ENCODE measurements at places on chromosomes 2 and 18.

GRCh38 chr2:66575625-66576310 lies 140.8 kb downstream of the MEIS1 start:
- DNase-seq = peak; percentile 39

- DNase-seq = no peak
Measured at GRCh38 chr2:239292959-239293774, 107.7 kb downstream of the HDAC4 start.

- DNase-seq = no peak
Measured at GRCh38 chr2:10584843-10585475, 104.8 kb downstream of the NOL10 start.

GRCh38 chr2:52956118-52956517 lies 811.5 kb upstream of the CHAC2 start:
- DNase-seq = no peak

DNA sequence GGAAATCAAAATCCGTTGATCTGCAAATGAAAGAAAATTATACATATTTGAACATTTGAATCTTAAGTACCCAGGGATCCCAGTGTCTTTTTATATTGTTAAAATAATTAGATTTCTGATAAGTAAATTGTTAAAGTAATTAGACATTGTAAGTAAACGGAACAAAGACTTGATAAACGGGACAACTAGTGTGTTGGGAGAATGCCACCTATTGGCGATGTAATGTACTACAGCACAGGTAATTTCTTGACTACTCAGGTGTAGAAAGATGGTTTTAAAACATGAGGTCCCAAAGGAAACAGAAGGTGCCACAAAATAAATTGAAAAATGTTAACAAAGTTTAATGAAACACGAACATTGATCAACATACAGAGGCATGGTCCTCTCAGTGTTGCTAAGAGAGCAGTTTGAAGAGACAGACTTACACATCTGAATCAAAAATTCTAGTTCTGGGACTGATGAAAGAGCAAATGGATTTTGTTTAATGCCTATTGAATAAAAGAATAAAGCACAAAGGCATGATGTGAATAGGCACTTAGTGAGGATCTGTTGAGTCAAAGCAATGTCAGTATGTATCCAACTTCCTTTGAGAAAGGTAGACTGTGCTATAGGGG lies 103.4 kb upstream of the RASGRP3 start:
- DNase-seq = peak; percentile 47

DNA sequence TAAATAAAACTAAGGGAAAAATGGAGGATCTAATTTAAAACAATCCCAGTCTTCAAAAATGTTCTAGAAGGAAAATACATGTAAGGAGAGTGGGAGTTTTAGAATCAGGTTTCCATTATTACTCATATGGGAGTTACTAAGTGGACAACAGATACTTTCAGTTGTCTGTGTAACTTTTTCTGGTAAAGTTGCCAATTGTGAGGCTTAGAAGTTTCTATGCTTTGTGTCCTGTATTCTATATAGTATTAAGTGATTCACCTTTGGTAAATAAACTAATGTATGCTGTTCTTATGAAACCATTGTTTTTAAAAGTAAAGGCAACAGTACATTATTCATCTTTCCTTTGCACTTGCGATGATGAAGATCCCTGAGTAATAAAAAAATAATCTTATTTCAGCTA lies 274.9 kb downstream of the NR4A2 start:
- DNase-seq = no peak

DNA sequence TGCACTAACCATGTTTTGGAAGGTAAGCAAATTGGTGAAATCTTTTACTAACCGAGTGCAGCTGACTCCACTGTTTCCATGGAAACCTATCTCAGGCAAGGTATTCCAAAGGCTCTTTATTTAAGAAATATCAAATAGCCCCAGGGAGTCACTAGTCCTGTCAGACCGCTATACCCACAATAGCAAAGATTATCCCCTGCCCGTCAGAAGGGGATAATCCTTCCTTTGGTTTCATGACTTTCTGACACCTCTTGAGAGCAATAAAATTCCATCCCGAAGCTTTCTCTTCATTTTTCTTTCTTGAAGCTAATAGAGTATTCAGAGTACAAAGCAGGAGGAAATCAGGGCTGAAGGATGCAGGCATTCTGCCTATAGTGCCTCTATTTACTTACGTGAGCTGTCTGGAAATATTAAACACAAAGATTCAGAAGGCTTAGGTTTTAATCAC lies 34.7 kb upstream of the MAP2 start:
- DNase-seq = no peak

GRCh38 chr2:111534910-111535352 lies 349.1 kb downstream of the ANAPC1 start:
- DNase-seq = no peak

DNA sequence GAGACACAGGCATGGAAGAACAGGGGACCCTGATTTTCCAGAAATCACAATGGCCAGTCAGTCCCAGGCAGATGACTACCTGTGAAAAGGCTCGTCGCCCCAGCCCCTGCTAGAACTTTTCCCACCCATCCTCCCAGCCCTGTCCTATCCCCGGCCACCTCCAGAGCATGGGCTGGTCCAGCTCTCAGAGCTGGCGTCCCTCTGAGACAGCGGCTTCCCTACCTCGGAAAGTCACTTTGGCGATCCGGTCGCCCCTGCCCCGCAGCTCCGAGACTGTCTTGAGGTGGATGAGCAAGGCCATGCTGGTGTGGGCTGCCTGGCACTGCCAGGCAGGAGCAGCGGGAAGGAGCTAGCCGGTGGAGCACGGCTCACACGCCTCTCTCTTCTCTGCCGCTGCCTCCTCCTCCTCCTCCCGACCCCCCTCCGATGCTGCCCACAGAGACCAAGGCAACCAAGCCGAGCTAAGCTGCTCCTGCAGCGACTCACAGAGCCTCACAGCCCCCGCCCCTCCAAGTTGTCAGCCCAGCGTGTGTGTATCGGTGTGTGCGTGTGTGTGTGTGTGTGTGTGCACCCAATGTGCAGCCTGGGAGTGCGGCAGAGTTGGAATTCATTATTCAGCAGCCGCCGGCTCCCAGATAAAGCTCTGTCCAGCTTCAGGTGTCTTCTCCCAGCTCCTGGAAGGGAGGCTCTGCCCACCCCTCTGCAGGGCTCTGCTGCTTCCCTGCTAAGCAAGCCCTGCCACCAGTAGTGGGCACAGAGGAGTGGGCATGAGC lies 80.5 kb upstream of the OTOF start:
- no peak for DNase-seq

DNA sequence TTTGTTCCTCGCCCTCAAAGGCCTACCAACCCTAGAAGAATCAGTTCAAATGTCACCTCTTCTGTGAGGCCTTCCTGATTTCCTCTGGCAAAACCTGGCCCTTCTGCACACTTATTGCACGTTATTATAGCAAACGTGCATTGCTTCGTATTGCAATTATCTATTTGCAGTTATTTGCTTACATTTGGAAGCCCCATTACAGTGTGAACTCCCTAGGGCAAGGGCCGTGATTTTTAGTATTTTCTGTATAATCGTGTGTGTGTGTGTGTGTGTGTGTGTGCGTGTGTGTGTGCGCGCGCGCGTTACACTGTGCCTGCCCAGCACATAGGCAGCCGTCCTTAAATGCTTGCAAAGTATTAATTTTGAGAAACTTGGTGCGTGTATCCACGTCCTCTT lies 460 bp upstream of the SEMA4F start:
- DNase-seq = no peak

DNA sequence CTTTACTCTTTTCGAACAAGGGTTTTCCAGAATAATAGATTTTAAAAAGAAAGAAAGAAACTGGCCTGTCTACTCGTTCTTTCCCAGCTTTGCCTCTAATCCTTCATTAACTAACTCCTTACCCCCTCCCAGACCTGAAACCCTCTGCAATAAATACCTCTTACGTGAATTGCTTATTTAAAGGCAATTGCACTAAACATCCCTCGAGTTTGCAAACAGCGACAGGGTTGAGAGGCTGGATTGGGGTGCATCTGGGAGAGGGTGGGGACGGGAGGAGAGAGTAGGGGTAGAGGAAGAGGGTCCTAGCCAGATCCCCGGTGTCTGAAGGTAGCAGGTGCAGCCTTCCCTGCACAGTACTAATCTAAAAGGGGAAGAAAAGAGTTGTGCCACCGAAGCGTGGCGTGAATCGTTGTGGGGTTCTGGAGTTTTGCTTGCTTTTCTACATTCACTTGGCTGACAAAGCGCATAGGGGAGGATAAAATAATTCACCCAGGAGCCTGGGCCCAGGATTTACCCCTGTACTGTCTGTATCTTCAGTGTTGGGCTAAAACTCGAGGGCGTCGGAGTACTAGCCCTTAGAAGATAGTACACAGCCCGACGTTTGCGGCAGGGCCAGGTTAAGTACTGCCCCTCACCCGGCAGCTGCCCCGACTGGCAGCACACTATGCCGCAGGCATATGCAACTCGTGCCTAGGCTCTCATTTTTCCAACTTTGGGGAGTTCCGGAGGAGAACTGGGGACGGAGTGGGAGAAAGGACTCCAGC lies 1.9 kb upstream of the NEUROD1 start:
- DNase-seq = no peak

GRCh38 chr2:39484206-39484605 lies 47.1 kb upstream of the MAP4K3 start:
- DNase-seq = no peak

- DNase-seq = no peak
Measured at GRCh38 chr2:144836635-144837350, 316.9 kb upstream of the ZEB2 start.

DNA sequence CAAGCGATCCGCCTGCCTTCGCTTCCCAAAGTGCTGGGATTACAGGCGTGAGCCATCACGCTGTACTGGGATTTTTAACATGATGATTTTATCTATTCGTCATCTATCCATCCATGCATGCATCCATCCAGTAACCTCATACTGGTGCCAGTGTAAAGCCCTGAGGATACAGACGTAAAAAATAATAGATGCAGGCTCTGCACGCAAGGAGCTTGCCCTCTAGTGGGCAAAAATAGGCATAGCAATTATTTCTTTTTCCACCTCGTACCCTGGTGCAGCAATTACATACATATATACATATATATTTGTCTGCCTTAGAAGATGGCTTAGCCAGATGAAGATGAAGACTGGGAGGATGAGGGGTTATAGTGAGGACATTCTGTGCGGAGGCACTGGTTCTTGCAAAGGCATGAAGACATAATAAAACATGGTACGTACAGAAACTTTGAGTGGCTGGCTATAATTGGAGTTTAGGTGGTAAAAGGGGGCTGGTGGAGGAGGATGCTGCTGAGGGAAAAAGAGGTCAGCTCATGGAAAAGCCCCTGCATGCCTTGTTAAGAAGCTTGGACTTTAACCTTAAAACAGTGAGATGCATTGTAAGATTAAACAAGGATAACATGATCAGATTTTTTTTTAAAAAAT lies 19.6 kb upstream of the RPIA start:
- peak; percentile 68 for DNase-seq

- DNase-seq = peak; percentile 75
Measured at GRCh38 chr2:44952143-44952805, 10.8 kb downstream of the SIX3 start.

DNA sequence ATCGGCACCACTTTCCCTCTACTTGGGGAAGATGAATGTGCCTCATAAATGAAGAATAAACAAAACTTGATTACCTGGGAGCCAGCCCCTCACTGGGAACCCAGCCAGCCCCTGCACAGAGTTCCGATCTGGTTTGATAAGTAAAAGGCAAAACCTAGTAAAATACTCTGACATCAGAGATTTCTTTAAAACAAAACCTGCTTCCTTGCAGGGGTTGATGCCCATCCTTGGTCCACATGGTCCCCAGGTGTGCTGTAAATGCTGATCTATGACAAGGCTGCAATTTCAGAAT lies 218.8 kb upstream of the APCDD1 start:
- no peak for DNase-seq

DNA sequence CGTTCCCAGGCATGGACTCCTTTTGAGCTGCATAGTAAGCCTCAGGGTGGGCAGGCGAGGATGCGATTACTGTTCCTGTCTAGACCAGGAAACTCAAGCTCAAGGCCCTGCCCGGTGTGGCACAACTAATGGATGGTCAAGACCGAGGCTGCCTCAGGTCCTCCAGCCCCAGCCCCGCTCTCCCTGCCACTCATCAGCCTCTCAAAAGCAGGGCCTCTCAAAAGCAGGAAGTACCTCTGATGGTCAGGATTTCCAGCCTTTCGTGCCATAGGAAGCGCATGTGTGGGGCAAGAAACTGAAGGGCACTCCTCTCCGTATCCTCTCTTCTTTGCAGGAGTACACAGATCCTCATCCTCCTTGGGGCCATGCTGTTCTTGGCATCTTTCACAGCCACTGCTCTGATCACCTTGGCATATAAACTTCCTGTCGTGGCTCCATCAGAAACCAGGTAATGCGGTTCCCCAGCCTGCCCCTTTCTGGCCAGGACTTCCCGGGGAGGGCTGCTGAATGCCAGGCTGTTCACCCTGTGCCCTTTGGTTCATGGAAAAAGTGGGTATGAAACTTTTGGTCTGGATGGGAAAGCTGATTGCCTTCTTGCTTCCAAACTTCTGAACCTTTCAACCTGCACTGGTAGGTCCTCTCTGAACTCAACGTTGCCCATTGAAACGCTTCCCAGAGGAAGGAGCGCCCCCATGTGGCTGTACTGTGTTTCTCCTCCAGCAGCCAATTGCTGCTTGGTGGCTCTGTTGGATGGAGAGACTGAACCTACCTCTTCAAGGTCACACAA lies 82.8 kb upstream of the SEC11C start:
- DNase-seq = peak; percentile 38

GRCh38 chr2:186713691-186714090 lies 19.8 kb downstream of the FAM171B start:
- DNase-seq = no peak

DNA sequence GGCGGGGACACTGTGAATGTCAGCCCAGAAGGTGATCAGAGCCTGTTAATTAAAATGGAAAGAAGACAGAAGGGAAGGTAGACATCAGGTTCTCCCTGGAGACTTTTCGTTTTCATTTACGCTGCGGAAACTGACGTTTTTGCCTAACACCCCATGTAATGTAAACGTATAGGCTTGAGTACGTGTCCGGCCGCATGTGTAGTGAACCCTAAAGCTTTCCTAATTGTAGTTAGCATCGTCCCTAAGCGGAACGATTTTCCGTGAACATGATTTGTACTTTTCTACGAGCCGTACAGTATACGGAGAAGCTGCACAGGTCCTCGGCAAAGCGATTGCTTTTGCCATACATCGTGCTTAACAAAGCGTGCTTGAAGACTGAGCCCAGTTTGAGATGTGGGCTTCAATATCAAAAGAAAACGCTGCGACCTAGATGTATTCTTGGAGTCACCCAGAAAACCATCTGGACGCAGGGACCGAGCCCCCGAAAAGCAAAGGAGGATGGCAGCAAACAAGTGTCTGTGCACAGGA lies 284 bp downstream of the TIMM21 start:
- DNase-seq = no peak

GRCh38 chr2:217420854-217421253 lies 561.0 kb upstream of the TNP1 start:
- DNase-seq = no peak

- DNase-seq = no peak
Measured at GRCh38 chr2:26561918-26562810, 79.0 kb downstream of the CIB4 start.

DNA sequence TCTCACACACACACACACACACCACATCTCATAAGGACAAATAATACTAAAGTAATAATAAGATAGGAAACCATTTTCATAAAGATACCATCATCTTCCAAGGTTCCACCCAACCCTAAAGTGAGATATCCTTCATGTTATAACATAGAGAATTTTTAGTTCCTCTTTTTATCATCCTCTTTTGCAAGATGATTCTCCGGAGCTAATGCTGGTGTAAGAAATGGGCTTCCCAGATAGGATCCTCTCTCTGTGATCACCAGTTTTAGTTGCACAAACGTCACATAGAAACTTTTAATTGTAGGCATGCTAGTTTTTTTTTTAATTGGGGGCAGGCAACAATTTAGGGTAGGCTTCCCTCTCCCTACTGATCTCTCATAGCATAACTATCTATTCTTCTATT lies 49.6 kb downstream of the ARHGAP25 start:
- DNase-seq = no peak
